Activated naive CD4-positive, alpha-beta T cell (primary cell): ENCODE measurements at places on chromosomes 2 and 18.
A peak's percentile ranks its signal among the peaks of the same experiment; 100 is the strongest.

- no peak for DNase-seq
Measured at GRCh38 chr2:70886541-70886987, 49.1 kb upstream of the ATP6V1B1 start.

- peak; percentile 22 for DNase-seq
Measured at GRCh38 chr2:70070542-70071268, 16.6 kb upstream of the PCBP1 start.

DNA sequence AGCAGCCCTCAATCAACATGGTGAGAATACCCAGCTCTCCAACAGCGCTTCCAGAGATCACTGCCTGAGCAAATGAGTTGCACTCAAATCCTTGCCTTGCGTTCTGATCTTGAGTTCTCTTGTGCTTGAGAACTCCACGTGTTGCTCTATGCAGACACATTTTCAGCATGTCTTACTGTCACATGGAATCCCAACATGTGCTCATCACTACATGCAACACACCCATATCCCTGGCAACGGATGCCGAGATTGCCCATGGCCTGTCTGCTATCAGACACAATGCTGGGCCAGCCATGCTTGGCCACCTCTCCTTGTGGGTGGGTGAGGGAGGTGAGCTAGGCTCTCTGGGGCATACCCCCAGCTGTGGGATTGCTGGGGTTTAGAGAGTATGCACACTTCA lies 91.9 kb upstream of the LDAH start:
- no peak for DNase-seq

DNA sequence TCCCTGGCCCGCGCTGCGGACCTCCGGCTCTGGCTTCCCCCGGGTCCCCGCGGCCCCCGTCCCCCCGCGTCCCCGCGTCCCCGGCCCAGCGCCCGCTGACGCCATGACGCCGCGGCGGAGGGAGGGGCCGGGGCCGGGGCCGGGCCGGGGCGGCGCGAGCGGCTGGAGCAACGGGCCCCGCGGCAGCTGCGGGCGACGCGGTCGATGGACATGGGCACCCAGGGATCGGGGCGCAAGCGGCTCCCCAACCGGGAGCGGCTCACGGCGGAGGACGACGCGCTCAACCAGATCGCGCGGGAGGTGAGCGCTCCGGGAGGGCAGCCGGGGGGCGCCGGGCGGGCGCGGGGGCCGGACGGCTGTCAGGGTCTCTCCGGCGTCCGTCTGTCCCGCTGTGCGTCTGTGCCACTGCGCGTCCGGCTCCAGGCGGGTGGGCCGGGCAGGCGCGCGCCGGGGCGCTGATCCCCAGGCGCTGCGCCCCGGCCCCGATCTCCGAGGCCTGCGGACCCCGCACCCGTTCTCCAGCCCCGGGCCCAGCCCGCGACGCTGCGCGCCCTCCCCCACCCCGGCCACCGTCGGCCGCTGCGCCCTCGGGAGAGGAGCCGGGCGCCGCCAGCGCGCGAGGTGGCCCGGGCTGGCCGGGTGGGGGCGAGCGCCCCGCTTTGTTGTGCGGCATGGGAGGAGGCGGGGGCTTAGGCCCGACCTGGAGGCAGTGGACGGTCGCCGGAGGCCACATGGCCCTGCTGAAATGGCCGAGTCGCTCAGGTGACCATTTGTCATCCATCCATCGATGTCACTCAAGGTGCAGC lies at the start of gene LRRFIP1:
TSS of gene LRRFIP1 (plus strand) at position 147 of the 806 bp plus-strand sequence. CDS start at position 205, 58 bp downstream.
- no peak for DNase-seq

GRCh38 chr2:172153757-172154156 lies 51.1 kb upstream of the DLX2 start:
- DNase-seq: no peak

DNA sequence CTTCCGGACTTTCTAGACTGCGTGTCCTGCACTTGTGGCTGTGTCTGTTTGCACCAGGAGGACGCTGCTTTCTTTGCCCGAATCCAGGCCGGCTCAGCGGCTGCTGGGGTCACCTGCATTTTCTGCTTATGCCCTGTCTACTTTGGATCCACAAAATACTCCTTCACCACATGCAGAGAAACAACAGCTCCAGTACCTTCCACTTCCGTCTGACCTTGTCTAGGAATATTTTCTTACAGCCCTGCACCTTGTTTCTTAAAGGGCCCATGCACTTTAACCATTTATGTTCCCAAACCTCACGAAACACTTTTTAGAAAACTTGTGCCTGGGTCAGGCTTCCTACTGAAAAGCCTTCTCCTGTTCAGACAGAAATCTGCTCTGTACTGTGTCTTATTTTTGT lies 129.4 kb upstream of the NCK2 start:
- no peak for DNase-seq

DNA sequence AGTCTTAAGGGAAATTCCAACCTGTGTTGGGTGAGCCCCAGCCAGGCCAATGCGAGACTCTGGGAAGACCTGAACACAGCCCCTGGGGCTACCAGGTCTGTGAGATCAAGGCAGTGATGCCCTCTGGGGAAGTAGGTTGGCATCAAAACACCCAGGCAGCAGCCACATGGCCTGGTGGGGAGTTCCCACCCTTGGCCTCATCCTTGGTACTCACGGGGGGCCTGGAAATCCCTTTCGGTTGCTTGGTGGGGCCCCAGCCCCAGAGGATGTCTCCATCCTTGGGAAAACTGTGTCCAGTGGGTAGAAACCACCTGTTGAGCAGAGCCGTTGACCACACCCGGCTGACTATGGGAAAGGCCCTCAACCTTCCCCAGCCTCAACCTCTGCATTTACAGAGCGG lies 56.0 kb upstream of the PXDN start:
- no peak for DNase-seq

GRCh38 chr2:106596844-106597243 lies 109.7 kb downstream of the CD8B2 start:
- DNase-seq: no peak

DNA sequence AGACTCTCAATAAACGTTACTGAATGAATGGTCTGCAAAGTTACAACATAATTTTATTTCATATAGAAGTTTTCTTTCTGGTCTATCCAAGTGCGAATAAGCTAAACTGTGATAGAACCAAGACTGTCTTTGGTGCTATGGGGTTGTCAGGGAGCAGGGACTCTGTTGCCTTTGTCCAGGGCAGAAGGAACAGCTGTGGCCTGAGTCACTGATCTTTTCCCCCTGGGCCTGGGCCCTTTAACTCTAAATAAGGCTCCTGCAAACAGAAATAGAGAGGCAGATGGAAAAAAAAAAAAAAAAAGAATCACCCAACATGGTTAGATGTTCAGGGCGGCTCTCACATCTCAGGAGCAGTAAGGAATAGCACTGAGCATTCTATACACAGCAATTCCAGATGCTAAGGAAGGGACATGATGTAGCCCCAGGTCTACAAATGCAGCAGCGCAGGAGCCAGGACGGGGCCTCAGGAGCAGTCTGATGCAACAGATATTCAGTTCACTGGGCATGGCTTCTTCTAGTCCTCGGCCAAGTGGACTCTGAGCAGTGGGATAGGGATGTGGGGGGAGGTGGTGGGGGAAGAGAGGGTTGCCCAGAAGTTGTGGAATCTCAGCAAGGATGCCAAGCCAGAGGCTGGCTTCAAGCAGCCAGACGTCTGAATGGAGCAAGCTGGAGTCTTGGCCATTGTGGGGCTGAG lies 247.1 kb upstream of the SIX2 start:
- no peak for DNase-seq
